ENCODE measurements at places on chromosomes 7 and 10. TPM values are rescaled to one million over a fixed set of nuclear protein-coding genes. Genes with fewer than 3 reads are reported as not detected.

GRCh38 chr7:20435305-20435704 is 104.6 kb downstream of the ITGB8 start:
- no peak for DNase-seq

GRCh38 chr7:117592011-117592635 is 112.3 kb downstream of the CFTR start:
- DNase-seq, result no peak

- DNase-seq, result no peak
Measured at GRCh38 chr10:77291596-77292505, 345.8 kb downstream of the KCNMA1 start.

Gene DYDC1
- not detected for total RNA-seq

- DNase-seq, result no peak
Measured at GRCh38 chr10:104376784-104377300, 23.2 kb downstream of the CFAP58 start.

GRCh38 chr7:13031468-13031867 is 344.0 kb downstream of the ARL4A start:
- no peak for DNase-seq

GRCh38 chr10:109343293-109343692 is 580.0 kb downstream of the XPNPEP1 start:
- DNase-seq, result no peak

GRCh38 chr7:112052498-112052897 is 153.7 kb downstream of the DOCK4 start:
- DNase-seq, result no peak

DNA sequence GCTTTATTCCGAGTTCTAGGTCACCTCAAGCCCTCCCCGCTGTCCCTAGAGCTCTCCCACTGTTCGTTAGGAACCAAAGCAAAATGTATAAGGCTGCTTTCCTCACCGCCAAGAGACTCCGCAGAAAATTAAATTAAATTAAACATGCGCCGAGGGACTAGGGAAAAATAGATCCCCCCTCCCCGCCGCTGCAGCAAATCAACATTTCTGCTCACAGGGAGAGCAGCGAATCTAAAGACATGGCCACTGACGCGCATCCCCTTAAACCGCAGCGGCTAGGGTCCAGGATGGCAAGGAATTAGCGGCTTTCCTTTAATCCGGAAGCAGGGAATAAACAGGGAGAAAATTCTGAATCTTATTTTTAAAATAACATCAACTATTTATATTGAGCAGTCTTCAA is 7.6 kb downstream of the SP8 start:
- no peak for DNase-seq

- no peak for DNase-seq
Measured at GRCh38 chr10:70698211-70698610, 25.9 kb downstream of the ADAMTS14 start.

Gene C7orf57
- total RNA-seq, result not detected

GRCh38 chr7:30134611-30135300 is at the start of gene MTURN:
MTURN (plus strand) TSS chr7:30134986; CDS start chr7:30135137, 151 bp downstream.
- DNase-seq, result peak; percentile 80

DNA sequence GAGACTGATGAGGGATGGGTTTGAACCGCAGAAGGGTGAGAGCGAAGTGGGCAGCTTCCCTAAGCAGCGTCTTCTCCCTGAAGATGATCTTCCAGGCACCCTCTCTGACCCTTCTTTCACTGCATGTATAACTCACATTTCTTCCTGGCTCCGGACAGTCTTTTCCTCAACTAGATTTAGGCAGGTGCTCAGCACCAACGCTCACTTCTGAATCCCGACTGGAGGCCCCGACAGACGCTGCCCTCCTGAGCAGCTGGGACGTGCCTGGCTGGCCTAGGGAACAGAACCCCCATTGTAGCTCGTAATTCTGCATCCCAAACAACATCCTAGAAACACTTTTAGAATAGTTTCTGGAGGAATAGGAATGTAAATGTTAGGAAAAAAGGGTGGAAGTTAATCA is 206.6 kb downstream of the DIP2C start:
- no peak for DNase-seq

DNA sequence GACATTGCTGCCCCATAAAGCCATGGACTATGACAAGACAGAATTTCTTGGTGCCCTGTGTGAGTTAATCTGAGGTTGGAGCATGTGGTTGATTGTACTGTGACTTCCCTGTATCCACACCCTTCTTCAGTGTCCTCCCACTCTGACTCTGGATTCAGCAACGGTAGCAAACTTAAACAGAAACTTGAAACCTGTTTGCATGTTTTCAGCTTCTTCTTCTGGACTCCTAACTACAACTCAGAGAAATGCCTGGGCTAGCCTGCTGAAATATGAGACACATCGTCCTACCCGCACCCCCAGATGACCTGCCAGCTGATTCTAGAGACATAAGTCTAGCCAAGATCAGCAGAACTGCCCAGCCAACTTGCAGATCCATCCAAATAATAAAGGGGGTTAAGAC is 78.4 kb downstream of the IPMK start:
- no peak for DNase-seq

DNA sequence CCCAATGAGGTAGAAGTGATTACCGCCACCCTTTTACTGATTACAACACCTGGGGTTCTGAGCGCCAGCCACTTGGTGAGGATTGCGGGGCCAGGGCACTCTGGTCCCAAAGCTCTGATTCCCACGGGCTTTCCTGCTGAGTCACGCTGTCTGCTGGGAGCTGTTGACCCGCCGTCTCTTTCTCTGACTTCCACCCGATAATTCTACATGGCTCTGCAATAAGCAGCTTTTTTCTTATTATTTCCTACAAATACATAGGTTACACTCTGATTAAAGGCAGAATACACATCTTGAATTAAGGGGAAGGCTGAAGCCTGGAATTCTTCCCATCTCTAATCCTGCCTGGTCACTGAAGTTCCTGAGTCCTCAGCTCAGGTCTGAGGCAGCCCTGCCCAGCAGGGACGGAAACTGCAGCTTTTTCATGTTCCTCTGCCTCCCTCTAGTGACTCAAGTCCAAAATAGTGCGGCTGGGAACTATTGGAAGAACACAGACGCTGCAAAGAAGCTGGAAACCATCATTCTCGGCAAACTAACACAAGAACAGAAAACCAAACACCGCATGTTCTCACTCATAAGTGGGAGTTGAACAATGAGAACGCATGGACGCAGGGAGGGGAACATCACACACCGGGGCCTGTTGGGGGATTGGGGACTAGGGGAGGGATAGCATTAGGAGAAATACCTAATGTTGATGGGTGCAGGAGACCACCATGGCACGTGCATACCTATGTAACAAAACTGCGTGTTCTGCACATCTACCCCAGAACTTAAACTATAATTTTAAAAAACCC is 178.3 kb downstream of the PRKCQ start:
- DNase-seq, result peak; percentile 83

Gene LIPM
- total RNA-seq, result not detected

Gene NUTM2E
- not detected for total RNA-seq

DNA sequence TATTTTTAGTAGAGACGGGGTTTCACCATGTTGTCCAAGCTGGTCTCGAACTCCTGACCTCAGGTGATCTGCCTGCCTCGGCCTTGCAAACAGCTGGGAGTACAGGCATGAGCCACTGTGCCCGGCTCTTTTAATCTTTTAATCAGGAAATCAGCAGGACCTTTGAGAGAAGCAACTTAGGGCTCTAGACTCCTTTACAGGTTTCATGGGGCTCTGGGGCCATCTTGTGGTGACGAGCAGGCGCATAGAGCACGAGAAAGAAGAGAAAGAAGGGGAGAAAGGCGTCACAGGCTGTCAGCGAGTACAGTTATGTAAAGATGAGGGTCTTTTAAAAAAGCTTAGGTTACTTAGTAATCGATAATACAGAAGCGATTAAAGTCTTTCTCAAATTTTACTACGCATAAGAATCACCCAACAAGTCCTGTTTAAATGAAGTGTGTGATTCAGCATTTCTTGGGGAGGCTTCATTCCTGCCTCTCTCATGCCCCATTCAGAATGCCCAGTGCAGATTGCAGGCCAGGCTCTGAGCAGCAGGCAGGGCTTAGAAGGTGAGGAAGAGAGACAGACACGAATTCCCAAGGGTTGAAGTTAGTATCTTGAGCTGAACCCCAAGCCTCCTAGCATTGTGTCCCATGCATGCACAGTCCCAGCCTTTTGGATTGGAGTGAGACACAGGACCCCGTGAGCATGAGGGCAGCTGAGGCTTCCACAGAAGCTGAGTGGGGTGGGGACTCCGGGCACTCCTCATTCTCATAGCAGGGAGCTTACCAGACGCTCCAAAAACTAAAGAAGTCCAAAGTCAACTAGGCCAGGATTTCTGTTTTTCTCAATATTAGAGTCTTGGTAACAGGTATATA is 23.6 kb upstream of the PFKP start:
- DNase-seq, result peak; percentile 63

Gene CALML5
- not detected for total RNA-seq

DNA sequence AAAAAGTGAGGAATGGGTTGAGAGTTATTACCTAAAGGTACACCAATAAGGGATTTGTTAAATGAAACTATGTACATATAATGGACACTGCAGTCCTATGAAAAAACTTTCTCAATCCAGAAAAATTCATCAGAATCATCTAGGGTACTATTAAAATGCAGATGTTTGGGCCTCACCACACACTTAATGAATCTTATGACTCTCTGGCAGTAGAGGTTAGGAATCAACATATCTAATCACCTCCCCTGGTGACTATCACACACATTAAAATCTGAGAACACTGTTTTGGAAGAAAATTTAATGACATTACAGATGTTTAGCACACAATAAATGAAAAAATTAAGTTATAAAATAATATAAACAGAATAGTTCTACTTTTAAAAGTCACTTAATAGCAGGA is 32.1 kb downstream of the BAZ1B start:
- DNase-seq, result no peak

Gene SEM1
- total RNA-seq, result 15.6 TPM

Gene IQUB
- not detected for total RNA-seq

DNA sequence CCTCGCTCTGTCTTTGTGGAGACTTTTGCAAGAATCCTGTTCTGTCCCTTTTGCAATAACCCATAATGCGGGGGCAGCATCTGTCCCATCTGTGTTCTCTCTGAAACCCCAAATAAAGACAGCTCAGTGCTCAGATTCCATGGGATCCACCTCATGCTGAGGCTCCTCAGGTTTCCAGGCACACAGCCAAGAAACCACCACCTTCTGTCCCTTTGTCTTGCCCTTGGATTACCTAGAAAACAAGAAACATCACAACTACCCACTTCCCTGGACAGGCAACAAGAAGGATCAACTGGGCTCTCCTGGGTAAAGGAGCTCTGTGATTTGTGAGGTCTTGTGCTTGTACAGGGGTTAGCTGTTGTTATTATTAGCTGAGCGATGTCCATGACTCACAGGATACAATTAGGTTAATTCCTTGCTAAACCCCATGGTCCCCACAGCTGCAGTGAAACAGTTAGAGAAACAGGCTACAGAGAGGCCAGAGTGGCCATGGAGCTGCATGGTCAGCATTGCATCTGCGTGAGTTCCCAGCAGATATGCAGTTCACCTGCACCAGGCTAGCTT is 50.2 kb downstream of the CXCL12 start:
- no peak for DNase-seq

Gene TFPI2
- total RNA-seq, result not detected

DNA sequence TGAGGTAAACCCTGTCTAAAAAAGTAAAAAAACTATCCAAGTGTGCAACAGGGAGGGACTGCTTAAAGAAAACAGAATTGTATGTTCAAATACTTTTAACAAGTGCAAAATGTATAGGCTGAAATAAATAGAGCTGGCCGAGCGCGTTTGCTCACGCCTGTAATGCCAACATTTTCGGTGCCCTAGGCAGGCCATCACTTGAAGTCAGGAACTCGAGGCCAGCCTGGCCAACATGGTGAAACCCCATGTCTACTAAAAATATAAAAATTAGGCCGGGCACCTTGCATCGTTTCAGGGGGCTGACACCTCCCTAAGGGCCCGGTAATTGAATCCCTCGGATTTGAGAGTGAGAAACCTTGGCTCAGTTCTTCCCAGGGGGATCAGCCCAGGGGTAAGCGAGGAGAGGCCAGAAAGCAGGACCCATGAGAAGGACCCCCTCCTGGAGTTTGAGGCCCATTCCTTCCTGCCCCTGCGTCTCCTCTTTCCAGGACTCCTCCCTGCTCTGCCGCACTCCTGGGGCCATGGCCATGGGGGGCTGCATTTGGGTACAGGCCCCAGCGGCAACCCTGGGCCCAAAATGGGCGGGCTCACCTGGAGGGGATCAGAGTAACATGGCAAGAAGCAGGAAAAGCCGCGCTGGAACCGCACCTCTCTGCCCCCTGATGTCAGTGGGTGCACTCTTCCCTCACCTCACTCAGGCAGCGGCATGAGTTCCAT is 75.5 kb upstream of the TMEM248 start:
- DNase-seq, result no peak

Gene CYP2C18
- not detected for total RNA-seq

Gene PFKP
- total RNA-seq, result 35.9 TPM

Gene CLEC5A
- total RNA-seq, result not detected

Gene CFAP46
- total RNA-seq, result not detected

- DNase-seq, result no peak
Measured at GRCh38 chr10:122141821-122142640, 129.1 kb upstream of the BTBD16 start.

Gene ADAM22
- total RNA-seq, result 1.7 TPM

DNA sequence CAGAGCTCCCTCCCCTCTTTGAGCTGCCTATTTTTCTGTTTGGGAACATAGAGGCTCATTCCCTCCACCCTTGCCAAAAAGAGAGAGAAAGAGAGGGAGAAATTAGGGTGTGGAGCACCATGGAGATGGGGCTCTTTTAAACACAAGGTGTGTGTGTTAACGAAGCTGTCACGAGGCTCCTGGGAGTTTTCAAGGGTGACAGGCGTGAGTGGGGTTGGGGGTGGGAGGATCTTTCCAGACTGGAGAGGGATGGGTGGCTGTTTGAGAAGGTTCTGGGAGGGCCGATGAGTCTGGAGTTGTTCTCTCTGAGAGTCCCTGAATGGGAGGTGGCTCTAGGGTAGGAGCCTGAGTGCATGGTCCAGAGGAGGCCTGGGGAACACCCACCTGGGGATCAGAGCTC is 45.0 kb downstream of the PALD1 start:
- no peak for DNase-seq

Gene KEL
- total RNA-seq, result not detected

- no peak for DNase-seq
Measured at GRCh38 chr10:47145290-47145934, 154.6 kb upstream of the GDF10 start.

DNA sequence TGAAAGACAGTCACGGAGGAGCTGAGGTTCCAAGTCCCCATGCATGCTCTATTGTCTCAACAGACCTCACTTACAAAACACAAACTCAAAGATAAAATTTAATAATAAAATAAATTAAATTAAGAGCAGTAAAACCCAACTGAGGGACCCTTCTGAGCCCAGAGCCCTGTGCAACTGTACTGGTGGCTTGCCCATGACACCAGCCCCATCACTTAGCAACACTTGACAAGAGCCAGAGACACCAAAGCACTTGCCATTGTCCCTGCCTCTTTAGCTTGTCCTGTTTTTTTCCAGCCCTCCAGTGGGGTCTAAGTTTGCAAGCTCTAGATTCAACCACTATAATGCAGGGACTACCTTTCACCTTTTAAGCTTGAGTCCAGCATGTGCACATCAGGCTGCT is 117.9 kb downstream of the JCAD start:
- DNase-seq, result no peak

All from CD8-positive, alpha-beta T cell (primary cell).